ENCODE measurements at places on chromosomes 4 and X.

- DNase-seq, result no peak
Measured at GRCh38 chrX:11386001-11386523, 92.8 kb downstream of the AMELX start.

- DNase-seq, result peak; percentile 79
Measured at GRCh38 chrX:102599084-102599950, at the start of gene ARMCX5. ARMCX5 (plus strand) TSS chrX:102599515; CDS start chrX:102602142, 2,627 bp downstream.

DNA sequence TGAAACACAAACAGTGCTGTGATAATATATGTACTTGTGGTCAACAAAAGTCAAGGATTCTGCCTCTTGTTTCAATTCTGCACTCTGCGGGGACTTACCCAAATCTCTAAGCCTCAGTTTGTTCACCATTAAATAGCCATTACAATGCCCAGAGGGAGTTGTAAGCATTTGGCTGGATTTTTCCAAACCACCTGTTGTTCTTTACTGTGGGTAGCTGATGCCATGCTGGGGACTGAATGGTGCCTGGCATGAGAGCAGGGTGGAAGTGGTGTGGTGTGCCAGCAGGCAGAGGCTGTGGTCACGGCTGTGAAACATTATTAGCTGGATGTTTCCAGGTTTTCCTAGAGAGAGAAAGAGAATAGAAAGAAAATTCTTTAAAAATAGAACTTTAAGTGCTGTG is 60.7 kb upstream of the PAK3 start:
- DNase-seq, result no peak

DNA sequence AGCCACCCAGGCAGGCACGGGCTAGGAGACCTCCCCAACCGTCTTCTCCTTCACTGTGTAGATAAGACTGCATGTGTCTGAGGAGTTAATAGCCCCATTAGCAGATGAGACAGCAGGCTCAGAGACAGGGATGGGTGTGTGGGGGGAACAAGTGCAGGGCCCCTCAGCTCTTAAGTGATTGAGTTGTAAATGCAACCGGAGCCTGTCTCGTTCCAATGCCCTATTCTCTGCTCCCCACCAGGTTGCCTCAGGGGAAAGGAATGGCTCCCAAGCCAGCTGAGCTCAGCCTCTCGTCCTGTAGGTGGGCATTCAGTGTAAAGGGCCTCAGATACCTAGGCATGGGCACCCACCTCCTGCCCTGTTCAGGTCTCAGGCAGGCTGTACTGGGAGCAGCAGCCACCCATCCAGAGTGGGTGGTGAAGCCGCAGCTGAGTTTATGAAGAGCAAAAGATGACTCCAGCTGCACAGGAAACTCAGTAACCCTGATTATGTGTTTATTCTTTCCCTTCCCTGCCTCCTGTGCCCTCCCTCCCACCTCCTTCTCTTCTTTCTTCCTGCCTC is 87.3 kb downstream of the PJA1 start:
- no peak for DNase-seq

DNA sequence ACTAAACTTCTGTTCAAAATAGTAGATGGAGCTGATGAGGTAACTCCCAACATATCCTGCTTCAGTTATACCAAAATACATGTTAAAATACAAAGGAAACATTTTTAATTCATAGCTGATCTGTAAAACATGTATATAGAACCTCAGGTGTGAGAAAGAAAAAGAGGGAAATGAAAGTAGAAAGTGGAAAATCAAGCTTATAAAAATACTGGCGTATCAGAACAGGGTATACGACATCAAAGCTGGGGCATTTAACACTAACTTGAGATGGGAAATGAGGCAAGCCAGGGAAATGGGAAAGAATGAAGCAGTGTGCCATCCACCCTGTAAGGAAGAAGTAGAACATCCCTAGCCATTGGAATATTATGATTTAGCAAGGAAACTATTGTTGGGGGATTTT is 767.5 kb downstream of the DMD start:
- DNase-seq, result no peak

DNA sequence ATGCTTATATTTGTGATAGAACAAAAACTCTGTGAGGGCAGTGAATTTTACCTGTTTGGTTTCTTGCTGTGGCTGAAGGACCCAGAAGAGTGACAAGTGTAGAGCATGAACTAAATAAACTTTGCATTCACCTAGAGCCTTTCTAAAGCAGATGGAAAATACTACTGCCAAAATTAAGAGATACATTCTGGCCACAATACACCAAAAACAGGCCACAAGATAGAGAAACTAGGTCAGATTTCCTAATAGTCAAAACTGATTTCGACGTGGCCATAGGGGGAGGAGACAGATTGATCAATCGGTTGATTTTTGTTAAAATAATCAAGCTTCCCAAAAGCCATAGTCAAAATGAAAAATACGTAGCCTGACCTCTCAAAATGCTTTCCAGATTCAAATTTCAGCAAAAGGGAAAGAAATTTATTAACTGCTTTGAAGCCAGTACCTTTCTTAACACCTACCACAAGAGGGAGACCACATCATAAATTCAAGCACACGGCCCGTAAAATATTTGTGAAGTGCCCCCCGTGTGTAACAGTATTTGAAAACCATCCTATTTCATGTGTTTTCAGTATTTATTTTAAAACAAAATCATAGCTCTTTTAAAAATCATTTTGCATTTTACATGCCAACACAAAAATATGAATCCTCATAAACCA is 132.4 kb downstream of the CORIN start:
- DNase-seq, result no peak

DNA sequence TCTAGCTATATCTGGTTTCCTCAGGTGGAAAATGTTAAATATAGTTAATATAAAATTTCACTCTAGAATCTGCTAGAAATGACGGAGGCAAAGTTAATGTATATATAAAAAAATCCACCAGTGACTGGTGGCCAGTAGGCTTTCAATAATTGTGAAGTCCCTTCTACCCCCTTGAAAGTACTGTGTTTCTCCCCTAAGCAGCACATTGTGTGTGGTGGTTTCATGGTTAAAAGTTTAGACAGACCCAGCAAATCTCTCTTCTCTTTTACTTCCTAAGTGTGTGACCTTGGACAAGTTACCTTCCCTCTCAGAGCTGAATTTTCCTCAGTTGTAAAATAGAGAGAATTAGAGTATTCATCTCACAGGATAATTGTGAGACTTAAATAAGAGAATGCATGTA is 600 bp upstream of the HEPH start:
- no peak for DNase-seq

GRCh38 chrX:21606002-21606401 is 52.1 kb downstream of the KLHL34 start:
- DNase-seq, result no peak

DNA sequence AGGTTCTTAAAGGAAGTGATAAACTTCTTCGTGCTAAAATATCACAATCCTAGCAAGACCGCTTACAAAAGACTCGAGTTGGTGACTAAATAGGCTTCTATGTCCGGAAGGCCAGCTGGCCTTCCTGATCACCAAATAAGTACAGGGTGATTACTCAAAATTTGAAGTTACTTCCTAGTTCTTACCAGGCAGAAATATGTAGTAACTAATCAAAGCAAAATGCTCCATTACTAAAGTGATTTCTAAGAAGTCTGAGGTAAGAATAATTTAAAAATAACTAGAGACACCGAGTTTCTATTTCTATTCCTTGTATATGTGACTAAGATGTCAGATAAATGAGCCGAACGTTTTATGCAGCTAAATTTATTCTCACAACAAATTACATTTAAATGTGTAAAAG is 62.2 kb downstream of the NSUN7 start:
- DNase-seq, result no peak

- DNase-seq, result no peak
Measured at GRCh38 chr4:180285796-180286195, 1957.4 kb upstream of the TENM3 start.

GRCh38 chr4:13893211-13893610 is 265.7 kb upstream of the BOD1L1 start:
- DNase-seq, result no peak

GRCh38 chrX:44330227-44330626 is 13.2 kb downstream of the EFHC2 start:
- no peak for DNase-seq

DNA sequence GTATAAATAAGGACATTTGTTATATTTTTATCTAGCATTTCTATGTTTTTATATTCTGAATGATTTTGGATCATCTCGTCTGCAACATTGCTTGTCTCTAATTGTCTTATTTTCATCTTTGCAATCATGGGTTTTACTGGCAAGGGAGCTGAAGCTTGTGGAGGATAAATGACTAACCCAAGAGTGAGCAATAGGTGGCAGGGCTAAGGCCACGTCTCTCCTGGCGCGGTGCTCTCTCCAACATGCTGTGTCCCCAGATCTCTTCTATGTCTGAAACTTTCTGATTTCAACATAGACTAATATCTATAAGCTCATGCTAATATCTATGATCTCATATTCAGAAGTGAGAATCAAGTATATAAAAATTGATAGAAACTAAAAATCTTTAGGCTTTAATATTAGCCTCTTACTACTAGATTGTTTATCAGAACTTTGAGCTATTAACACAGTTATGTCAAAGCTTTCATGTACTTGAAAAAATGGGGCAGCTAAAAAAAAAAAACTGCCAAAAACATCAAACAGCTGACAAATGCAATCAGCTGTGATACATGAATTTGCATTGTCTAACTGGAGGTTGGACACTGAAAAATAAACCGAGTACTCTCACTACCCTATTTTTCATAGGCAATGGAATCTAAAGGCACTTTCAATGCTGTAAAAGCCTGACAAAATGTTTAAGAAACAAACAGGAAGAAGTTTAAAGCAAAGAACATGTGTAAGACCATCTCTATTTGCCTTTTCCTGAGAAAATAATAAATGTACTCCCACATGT is 169.2 kb downstream of the TMA16 start:
- no peak for DNase-seq

DNA sequence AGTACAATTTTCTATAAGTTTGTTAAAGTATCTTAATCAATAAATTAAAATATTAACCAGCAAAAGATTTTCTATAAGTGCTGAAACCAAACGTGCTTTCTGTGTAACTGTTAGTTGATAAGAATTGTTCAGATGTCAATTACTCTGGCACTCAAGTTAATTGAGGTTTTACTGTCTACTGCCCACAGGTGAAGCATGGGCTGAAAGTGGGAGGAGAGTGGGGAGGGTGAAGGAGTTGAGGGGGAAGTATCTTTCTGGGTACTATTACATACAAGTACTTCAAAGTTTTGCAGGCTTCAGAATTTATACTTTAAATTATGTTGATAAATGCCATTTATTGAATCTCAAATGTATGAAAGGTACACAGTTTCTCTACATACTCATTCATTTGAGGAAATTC is 19.1 kb upstream of the CXCL3 start:
- DNase-seq, result no peak

DNA sequence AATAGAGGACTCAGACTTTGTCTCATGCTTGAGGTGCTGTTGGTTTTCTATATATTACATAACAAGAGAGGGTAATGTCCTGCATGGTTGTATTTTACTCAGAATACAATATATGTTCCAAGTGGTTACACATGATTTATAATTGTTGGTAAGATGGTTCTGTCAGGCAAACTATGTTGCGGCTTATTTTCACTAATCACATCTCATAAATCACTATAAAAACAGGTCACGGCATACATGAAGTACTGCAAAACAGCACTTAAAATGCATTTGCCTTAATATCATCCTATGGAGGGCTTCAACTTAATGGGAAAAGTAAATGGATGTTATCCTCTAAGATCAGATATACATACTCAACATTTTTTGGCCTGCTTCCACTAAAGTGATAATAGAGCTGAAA is 246.0 kb upstream of the ARSJ start:
- no peak for DNase-seq
